ENCODE measurements at places on chromosomes 13 and 19.

GRCh38 chr13:94548821-94549231, 47.1 kb downstream of the TGDS start:
- H3K4me3 ChIP-seq = peak overlapping the region; percentile 60
- DNase-seq = no peak
- H3K27ac ChIP-seq = peak overlapping the region; percentile 91
- H3K36me3 ChIP-seq = no peaks in the 10 kb centered on the region

- no peaks in the 10 kb centered on the region for H3K4me1 ChIP-seq
- no peak overlapping the region for H3K4me3 ChIP-seq
- no peaks in the 10 kb centered on the region for H3K27me3 ChIP-seq
- no peak overlapping the region for H3K27ac ChIP-seq
Measured at GRCh38 chr13:31093145-31093885, 68.4 kb downstream of the HSPH1 start.

DNA sequence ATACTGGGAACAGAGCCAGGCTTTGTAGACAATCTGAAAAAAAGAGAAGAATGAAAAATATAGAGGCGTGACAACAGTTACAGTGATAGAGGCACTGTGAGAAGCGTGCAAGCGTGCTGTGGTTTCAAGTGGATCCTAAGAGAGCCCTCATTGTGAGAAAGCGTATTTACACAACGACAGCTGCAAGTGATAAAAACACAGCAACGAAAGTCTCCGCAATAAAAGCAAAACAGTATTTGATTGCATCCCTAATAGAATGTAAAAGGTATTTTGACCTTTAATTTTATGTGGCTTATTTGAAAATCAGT, 642.7 kb upstream of the ARGLU1 start:
- H3K27me3 ChIP-seq = no peaks in the 10 kb centered on the region
- no peak for DNase-seq
- no peaks in the 10 kb centered on the region for H3K36me3 ChIP-seq
- H3K4me3 ChIP-seq = peak overlapping the region; percentile 19

GRCh38 chr19:58123354-58123753, 25.3 kb upstream of the ZSCAN18 start:
- DNase-seq = no peak
- H3K27ac ChIP-seq = no peak overlapping the region
- H3K36me3 ChIP-seq = no peaks in the 10 kb centered on the region
- no peaks in the 10 kb centered on the region for H3K27me3 ChIP-seq

DNA sequence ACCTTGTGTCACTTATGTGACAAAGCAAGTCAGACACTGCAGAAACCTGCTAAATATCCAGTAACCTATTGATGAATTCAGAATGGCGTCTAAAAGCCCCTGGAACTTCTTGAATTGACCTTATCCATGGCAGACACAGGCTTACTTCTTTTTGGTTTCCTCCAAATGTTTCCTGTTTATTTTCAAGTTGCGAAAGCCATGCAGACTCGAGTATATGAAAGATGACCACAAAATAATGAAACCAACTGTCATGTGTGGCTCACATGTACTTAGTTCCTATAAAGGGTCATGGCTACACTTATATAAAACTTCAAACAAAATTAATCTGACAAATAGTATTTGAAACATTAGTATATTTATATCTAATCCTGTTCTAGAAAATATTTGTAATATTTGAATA, 113.1 kb upstream of the FNDC3A start:
- H3K27me3 ChIP-seq = no peaks in the 10 kb centered on the region
- H3K4me1 ChIP-seq = no peaks in the 10 kb centered on the region
- H3K27ac ChIP-seq = no peak overlapping the region
- H3K4me3 ChIP-seq = no peak overlapping the region

GRCh38 chr19:29529646-29530539, 4.1 kb downstream of the VSTM2B start:
- no peaks in the 10 kb centered on the region for H3K36me3 ChIP-seq
- H3K4me1 ChIP-seq = peaks cover 46% of the 10 kb centered on the region
- DNase-seq = no peak
- no peak overlapping the region for H3K27ac ChIP-seq

DNA sequence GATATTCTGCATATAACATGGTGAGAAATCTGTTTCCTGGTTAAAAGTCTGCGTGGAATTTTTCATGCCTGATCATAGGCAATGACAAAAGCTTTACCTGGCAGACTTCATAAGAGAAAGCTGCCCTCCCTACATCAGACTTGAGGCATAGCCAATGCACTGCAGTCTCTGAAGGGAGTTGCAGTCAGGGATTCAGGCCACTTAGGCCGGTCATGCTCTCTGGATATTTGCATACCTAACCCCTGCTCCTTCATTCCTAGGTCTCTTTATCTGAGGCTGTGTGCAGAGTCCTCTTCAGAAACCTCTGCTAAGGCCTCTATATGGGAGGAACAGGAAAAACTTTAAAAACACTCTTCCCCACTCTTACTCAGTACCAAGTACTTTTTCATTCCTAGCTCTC, 287.4 kb downstream of the PCDH17 start:
- no peaks in the 10 kb centered on the region for H3K27me3 ChIP-seq
- H3K4me3 ChIP-seq = no peak overlapping the region
- H3K4me1 ChIP-seq = no peaks in the 10 kb centered on the region
- no peaks in the 10 kb centered on the region for H3K36me3 ChIP-seq

GRCh38 chr19:57515255-57515654, 11.9 kb upstream of the ZNF549 start:
- no peaks in the 10 kb centered on the region for H3K4me1 ChIP-seq
- H3K27me3 ChIP-seq = no peaks in the 10 kb centered on the region
- H3K4me3 ChIP-seq = no peak overlapping the region
- H3K27ac ChIP-seq = no peak overlapping the region

Measured in vagina (tissue), 2 donors.